Fibroblast of upper back skin (primary cell): ENCODE measurements at places on chromosomes 13 and 19.

DNA sequence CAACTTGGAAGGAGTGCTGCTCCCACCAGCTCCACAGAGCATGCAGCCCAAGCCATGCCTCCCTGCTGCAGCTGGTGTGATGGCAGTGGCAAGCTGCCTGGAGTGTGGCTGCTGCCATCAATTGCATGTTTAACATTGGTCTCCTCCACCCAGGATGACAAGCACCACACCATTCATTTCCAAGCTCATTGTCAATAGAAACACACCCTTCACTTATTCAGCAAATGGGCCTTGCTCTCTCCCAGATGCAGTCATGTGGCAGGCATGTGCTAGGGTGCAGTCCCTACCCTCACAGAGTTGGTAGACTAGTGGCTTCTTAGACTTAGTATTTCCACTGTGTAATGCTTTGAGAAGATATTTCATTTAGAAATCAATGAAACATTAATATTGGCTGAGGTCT is 70.8 kb upstream of the FGF14 start:
- no peak for DNase-seq

- DNase-seq: no peak
These were observed 57.7 kb upstream of the LDLR start for GRCh38 chr19:11031421-11032070.

- no peak for DNase-seq
These were observed 26.8 kb downstream of the CERS1 start for GRCh38 chr19:18869023-18869618.

- DNase-seq: no peak
These were observed 11.7 kb downstream of the RFX2 start for GRCh38 chr19:6098574-6098973.

- no peak for DNase-seq
These were observed 15.3 kb downstream of the ZNF574 start for GRCh38 chr19:42091300-42091699.

GRCh38 chr19:11061952-11062351 is 27.3 kb upstream of the LDLR start:
- no peak for DNase-seq
